AG09319 (cell line): ENCODE measurements at places on chromosomes 16 and 17.

- no peak for DNase-seq
These were observed 11.7 kb upstream of the CD300H start for GRCh38 chr17:74578979-74579378.

GRCh38 chr17:71985111-71986039 lies 135.4 kb upstream of the SOX9 start:
- no peak for DNase-seq

- DNase-seq: no peak
These were observed 116.5 kb downstream of the ANKFN1 start for GRCh38 chr17:56269556-56270389.

GRCh38 chr17:55812323-55812722 lies 61.5 kb downstream of the PCTP start:
- DNase-seq: no peak

DNA sequence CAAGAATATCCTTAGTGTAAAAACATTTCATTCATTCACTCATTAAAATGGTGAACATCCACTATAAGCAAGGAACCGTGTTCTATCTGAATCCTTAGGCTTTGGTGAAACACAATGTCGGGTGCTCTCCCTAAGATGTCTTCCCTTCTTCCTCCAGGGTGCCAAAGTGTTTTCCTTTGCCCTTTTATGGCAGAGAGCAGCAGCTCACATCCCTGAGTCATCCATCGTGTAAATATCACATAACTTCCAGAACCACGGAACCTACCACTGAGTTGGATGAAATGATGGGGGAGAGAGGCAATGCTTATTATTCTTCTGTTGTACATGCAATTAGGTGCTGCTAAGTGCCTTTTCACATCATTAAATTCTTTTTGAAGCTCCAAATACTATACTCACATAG lies 50.2 kb downstream of the DNAH3 start:
- peak; percentile 16 for DNase-seq

DNA sequence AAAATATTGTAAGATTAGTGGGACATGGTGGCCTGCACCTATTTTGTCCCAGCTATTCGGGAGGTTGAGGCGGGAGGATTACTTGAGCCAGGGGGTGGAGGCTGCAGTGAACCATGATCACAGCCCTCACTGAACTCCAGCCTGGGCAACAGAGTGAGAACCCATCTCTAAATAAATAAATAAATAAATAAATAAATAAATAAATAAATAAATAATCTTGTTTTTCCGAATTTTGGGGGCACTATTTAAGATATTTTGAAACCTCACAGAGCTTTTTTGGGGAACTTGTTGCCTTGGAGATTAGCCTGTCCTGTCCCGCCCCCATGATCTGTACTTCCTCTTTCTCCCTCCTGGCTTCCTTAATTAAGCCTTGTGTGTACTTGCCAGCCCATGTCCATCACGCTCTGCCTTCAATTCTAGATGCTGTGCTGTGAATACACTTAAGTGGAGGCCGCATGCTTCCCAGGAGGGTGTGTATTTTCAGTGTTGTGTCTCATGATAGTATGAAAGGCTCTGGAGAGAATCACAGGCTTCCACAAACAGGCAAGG lies 4.4 kb downstream of the LGALS9 start:
- no peak for DNase-seq

DNA sequence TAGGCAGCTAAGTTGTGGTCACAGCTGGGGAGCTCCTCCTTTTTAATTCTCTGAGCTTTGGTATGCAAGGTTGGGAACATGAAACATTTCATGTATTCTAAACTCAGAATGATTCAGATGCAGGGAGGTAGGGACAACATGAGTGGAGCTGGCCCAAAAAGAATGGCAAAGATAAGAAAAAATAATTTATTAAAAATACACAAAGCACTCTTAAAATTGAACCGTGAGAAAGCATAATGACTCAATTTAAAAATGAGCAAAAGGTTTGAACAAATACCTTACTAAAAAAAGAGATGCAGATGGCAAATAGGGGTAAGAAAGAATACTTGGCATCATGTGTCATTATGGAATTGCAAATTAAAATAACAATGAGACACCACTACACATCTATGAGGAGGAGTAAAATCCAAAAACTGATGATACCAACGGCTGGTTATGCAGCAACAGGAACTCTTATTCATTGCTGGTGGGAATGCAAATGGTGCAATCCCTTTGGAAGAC lies 175.6 kb upstream of the IRX3 start:
- DNase-seq: no peak

DNA sequence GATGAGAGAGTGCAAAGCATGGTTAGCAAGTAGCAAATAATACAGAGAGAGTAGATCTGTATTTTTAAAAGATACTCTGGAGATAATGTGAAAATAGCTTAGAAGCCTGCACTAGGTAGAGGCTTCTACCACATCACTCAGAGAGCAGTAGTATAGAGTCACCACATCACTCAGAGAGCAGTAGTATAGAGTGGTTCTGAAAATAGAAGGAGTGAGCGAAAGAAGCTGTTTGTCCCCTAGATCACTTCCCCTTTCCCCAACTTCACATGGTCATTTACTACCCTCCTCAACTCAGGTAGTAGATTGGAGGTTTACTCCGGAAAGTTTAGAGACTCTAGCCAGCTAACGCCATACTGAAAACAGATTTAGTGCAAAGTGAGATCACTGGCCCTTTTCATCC lies 17.1 kb downstream of the DGKE start:
- no peak for DNase-seq

- DNase-seq: no peak
These were observed 109.2 kb downstream of the CCT6B start for GRCh38 chr17:34851961-34852540.

DNA sequence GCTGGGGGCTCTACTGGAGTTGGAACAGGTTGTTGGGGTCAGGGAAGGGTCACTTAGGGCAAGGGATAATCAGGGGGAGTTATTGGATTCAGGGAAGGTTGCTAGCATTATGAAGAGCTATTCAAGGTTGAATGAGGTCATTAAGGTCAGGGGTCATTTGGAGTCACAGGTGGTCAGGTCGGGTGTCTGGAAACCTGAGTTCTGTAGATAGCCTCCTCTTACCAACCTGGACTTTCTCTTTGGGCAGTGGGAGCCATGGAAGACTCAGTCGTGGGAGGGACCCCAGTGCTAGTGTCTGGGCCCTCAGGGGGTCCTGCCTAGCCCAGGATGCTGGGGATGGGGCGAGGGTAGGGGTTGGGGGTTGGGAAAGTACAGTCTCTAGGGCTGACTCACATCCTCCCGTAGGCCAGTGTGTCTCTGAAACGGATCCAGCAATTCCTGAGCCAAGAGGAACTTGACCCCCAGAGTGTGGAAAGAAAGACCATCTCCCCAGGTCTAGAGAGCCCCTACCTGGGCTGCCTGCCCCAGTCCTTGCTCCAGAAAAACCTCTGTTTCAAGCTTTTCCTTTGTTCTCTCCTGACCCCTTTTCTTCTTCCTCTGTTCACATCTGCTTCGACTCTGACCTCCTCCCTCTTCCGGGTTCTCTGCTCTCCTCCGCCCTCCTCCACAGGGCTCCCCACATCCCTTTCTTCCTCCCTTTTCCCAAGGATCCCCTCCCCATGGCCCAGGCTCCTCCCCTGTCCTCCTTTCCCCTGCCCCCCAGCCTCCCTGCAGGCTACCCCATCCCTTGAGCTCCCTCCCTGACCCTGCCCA lies 33.5 kb downstream of the ABCC3 start:
- DNase-seq: no peak
